ENCODE measurements at places on chromosomes 3 and 15.

- DNase-seq = no peak
Measured at GRCh38 chr3:120555657-120556509, 40.3 kb upstream of the NDUFB4 start.

DNA sequence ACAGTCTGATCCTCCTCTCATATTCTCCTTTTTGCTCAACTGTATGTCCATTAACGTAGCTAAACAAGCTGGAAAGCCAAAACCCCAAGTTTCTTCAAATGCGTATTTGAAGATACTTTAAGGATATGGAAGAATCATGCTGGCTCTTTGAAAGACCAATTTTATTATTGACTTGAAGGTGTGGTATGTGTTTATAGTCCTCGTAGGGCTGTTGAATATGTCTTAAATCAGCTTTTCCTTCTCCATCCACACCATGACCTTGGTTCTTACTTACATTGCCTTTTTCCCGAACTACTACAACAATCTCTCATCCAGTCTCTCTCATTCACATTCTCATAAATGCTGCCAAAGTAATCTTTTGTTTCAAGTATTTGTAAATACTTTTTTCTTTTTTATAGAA, 19.7 kb upstream of the THUMPD3 start:
- no peak for DNase-seq

GRCh38 chr15:70053716-70054229, 43.9 kb downstream of the TLE3 start:
- DNase-seq = no peak

- peak; percentile 69 for DNase-seq
Measured at GRCh38 chr3:192915304-192915703, 2.4 kb downstream of the MB21D2 start.

DNA sequence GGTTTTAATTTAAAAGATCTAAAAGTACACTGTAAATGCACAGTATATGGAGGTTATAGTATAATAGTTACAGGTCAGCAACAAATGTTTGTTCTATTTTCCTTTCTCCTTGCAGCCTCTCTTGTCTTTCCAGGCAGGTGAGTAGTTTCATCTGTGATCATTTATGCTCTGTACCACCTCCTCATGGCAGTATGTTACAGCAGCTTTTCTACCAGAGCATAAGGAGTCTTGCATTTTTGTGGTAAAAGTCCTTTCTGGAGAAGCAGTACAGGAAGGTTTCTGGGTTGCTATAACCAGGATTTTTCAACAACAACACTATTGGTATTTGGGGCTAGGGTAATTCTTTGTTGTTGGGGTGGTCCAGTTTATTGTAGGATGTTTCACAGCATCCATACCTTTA, 59.5 kb downstream of the ZNF609 start:
- no peak for DNase-seq
